GM12878 (cell line): ENCODE measurements at places on chromosomes 1 and 21. TPM values are rescaled to one million over a fixed set of nuclear protein-coding genes. Genes with fewer than 3 reads are reported as not detected.

- peaks cover 21% of the 10 kb centered on the region for H3K4me1 ChIP-seq
- H3K27me3 ChIP-seq, result no peaks in the 10 kb centered on the region
- no peak for DNase-seq
- no peaks in the 10 kb centered on the region for H3K36me3 ChIP-seq
These were observed 25.1 kb downstream of the RRP1 start for GRCh38 chr21:43814215-43815106.

DNA sequence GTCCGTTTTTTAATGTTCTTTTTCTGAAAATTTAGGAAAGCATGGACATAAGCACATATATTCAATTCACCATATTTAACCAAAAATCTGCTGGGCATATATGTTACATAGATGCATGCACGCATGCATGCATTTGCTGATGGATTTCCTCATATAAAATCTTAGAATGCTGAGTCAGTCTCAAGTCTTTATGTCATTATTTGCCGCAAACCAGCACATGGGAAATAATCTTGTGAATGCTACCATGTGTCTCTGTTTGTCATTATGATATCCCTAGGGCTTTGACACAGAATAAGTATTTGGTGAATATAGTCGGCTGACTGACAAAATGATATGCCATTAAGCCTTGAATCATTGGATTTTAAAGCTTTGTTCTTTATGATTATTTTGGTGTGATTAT is 776.5 kb downstream of the KCNT2 start:
- no peak overlapping the region for H3K27ac ChIP-seq
- no peak for DNase-seq
- H3K4me3 ChIP-seq, result no peak overlapping the region
- no peaks in the 10 kb centered on the region for H3K27me3 ChIP-seq
- no peaks in the 10 kb centered on the region for H3K36me3 ChIP-seq
- no peaks in the 10 kb centered on the region for H3K4me1 ChIP-seq

DNA sequence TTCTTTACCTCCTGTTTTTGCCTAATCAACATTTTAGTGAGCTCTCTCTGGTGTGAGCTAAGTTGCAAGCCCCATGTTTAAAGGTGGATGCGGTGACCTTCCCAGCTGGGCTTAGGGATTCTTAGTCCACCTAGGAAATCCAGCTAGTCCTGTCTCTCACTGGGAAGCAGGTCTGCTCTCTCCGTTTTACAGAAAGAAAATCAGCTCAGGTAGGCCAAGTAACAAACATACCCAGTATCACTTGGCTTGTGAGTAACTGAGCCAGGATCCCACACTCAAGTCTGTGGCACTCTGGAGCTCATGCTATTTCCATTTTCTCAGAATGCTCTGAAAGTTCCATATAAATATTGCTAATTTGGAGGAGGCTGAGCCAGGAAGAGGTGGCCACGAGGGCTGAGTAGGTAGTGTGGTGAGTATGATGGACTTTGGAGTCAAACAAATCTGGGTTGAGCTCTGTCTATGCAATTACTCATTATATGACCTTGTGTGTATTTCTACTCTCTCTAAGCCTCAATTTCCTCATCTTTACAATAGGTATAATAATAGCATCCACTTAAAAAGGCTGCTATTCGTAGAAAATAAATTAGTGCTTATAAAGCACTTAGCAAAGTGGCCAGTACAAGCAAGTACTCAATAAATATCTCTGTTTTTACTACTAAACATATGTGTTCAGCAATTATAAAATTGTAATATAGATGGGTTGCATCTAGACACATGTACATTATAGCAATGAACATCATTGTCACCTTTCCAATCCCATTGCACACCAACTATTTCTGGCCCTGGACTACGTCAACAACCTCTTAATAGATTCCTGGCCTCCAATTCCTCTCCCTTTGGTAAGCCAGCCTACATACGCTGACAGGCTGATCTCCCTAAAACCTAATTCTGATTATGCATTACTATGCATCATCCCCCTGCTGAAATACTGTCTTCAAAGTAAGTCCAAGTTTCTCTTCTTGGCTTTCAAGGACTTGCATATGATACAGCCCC is 32.7 kb upstream of the DHCR24 start:
- H3K27ac ChIP-seq, result no peak overlapping the region
- DNase-seq, result no peak
- no peak overlapping the region for H3K4me3 ChIP-seq
- H3K27me3 ChIP-seq, result peaks cover 1% of the 10 kb centered on the region; the same call in 1 of the 2 replicates
- H3K36me3 ChIP-seq, result no peaks in the 10 kb centered on the region

DNA sequence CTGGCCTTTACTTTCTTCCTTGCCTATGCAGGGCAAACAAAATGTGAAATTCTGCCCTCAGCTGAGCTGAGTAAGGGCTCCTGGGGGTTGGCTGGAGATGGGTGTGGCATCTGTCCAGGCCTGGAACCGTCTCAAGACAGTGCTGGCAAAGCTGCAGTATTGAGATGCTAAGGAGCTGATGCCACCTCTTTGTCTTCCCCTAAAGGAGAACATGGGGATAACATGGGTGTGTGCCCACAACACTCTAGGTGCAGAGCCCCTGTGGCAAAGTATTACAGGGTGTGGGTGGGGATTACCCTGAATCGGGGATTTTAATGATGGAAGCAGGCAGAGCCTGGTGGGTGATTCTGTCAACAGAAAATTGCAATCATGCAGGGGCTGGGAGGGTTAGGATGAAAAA is 2.5 kb upstream of the ST3GAL3 start:
- no peak overlapping the region for H3K4me3 ChIP-seq
- no peak for DNase-seq
- no peaks in the 10 kb centered on the region for H3K27me3 ChIP-seq
- peaks cover 22% of the 10 kb centered on the region for H3K36me3 ChIP-seq
- no peak overlapping the region for H3K27ac ChIP-seq
- H3K4me1 ChIP-seq, result peaks cover 3% of the 10 kb centered on the region; the same call in 1 of the 2 replicates

GRCh38 chr1:39900662-39901463 is 854 bp downstream of the MYCL start:
- peaks cover 12% of the 10 kb centered on the region for H3K27me3 ChIP-seq
- H3K4me1 ChIP-seq, result peaks cover 7% of the 10 kb centered on the region; the same call in 1 of the 2 replicates
- DNase-seq, result no peak
- H3K27ac ChIP-seq, result no peak overlapping the region
- H3K36me3 ChIP-seq, result no peaks in the 10 kb centered on the region

DNA sequence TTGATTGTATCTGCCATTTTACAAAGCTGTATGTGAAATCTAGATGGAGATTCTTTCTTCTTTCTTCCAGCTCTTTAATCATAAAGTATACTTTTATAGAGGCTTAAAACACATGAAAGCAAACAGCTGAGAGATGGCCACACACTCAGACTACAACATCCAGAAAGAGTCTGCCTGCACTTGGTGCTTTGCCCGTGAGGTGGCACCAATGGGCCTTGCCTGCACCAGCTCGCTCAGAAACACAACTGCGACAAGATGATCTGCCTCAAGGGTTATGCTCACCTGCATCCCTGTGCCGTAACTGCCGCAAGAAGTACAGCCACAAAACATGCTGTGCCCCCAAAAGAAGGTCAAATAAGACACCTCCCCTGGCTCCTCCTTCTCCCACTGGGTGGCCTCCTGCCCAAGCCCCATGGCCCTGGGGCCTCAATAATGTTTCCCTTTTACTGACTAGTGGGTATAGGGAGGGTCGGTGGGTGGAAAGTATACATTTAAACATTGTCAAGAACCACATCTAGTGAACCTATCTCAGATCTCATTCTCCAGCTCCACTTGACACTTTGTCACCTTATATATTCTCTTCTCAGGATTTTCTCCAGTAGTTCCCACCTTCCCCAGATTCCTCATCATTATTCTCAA is 66.7 kb upstream of the ANGPTL3 start:
- H3K27ac ChIP-seq, result no peak overlapping the region
- DNase-seq, result no peak
- H3K36me3 ChIP-seq, result no peaks in the 10 kb centered on the region
- no peaks in the 10 kb centered on the region for H3K4me1 ChIP-seq
- H3K4me3 ChIP-seq, result no peak overlapping the region
- no peaks in the 10 kb centered on the region for H3K27me3 ChIP-seq

DNA sequence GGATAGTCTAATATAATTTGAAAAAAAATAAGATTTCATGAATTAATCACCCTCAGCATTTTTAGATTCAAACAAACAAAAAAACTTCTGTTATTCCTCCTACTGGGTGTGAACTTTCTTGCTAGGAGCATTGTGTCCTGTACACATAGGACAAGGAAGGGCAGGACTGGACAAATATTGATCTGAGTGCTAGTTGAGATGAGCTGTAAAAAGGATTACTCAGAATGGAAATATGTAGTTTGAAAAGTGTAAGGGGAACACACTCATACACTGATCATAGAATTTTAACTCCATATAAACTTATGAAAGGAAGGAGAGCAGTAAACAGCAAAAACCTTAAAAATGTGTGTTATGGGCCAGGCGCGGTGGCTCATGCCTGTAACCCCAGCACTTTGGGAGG is 156.5 kb upstream of the ZNF648 start:
- DNase-seq, result no peak
- H3K36me3 ChIP-seq, result no peaks in the 10 kb centered on the region
- H3K4me3 ChIP-seq, result no peak overlapping the region
- peaks cover 2% of the 10 kb centered on the region; the same call in 1 of the 2 replicates for H3K27me3 ChIP-seq
- H3K27ac ChIP-seq, result no peak overlapping the region

DNA sequence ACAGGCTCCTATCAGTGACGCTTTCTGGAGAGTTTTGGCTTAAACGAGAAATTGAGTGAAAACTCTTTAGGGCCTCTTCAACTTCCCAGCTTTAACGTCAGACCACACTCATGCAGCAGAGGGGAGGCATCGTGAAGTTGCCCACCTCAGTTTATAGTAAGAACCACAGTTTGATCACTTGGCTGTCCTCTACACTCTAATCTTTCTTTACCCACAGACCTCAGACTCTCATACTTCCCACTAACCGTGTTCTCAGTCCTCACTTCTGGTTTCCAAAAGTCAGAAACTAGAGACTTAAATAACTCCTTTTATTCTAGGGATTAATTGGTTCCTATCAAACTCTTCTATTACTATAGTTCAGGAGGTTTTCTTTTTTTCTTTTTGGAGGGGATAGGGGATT is 302.2 kb downstream of the NTNG1 start:
- no peaks in the 10 kb centered on the region for H3K36me3 ChIP-seq
- H3K27ac ChIP-seq, result no peak overlapping the region
- H3K27me3 ChIP-seq, result no peaks in the 10 kb centered on the region
- no peaks in the 10 kb centered on the region for H3K4me1 ChIP-seq

DNA sequence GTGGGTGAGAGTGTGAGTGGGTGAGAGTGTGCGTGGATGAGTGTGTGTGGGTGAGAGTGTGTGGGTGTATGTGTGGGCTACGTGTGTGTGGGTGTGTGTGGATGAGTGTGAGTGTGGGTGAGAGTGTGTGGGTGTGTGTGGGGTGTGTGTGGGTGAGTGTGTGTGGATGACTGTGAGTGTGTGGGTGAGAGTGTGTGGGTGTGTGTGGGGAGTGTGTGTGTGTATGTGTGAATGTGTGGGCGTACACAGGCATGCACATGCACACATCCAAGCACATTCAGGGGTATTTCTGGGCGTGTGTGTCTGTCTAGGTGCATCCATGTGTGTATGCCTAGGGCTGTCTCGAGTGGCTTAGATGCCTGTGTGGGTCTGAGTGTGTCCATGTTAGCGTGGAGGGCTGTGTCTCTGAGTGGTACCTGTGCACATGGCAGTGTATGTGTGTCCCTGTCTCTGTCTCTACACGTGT is 14.0 kb downstream of the SDC3 start:
- no peak overlapping the region for H3K27ac ChIP-seq
- H3K36me3 ChIP-seq, result no peaks in the 10 kb centered on the region
- H3K4me1 ChIP-seq, result no peaks in the 10 kb centered on the region
- no peak overlapping the region for H3K4me3 ChIP-seq

DNA sequence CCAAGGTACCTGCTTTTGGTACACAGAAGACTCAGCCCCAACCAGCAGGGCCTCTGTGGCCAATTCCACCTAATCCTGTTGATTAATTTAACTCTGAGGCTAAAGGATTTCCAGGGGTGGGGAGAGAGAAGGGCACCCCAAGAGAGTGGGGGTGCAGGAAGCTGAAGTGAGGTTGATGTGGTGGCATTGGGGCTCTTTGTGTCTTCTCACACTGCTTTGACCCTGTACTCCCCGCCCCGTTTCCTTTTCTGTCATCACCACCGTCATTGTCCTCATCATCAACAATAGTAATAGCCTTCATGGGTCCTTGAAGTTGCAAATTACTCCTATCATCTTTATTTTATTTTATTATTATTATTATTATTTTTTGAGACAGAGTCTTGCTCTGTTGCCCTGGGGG is 55.9 kb downstream of the PAX7 start:
- H3K27ac ChIP-seq, result no peak overlapping the region
- no peak for DNase-seq
- no peak overlapping the region for H3K4me3 ChIP-seq
- no peaks in the 10 kb centered on the region for H3K36me3 ChIP-seq
- no peaks in the 10 kb centered on the region for H3K4me1 ChIP-seq

- H3K4me3 ChIP-seq, result no peak overlapping the region
- no peaks in the 10 kb centered on the region for H3K4me1 ChIP-seq
- no peak for DNase-seq
- peaks cover 3% of the 10 kb centered on the region; the same call in 1 of the 2 replicates for H3K27me3 ChIP-seq
- no peak overlapping the region for H3K27ac ChIP-seq
These were observed 19.3 kb upstream of the HEATR1 start for GRCh38 chr1:236623371-236624166.

DNA sequence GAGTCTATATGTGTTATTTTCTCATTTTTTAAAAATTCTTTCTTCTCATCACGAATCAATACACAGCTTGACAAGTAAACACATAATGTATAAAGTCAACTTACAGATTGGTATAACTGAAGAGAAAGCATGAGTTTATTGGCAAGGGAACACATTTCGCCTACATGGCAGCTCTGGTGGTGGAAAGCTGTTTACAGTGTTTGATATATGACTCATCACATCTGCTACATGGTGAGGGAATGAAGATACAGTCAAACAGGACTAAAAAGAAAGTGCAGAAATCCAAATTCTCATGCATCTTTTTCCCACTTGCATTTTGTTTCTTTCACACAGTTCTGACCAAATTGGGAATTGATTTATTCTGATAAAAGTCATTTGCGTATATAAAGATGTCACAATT is 122.2 kb upstream of the ADGRL4 start:
- no peak overlapping the region for H3K4me3 ChIP-seq
- no peaks in the 10 kb centered on the region for H3K27me3 ChIP-seq

DNA sequence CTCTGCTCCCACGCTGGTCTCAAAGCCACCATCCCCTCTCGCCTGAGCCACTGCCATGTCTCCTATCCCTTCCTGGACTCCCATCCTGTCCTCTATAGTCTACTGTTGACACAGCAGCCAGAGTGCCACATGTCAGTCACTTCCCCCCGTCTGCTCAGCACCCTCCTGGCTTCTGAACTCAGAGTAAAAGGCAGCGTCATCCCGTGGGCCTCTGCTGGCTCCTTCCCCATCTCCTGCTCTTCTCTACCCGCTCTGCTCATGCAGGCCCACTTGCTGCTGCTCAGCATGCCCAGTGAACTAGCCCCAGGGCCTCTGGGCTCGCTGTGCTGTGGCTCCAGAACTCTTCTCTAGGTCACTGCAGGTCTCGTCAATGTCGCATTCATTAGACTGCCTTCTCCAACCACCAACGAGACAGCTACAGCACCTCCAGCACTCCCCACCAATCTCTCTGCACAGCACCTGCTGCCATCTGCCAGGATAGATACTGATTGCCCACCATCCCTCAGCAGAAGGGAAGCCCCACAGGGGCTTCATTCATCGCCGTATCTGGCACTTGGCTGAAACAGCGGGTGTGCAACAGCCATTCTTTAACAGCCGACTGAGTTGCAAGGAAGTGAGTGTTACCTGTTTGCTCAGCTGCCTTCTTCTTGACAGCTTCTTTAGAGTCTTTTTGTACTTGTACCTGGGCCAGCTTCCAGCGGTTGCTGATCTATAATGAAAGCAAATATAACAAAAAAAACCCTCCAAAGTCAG is 11.8 kb upstream of the SRM start:
- peaks cover 13% of the 10 kb centered on the region for H3K4me1 ChIP-seq
- H3K36me3 ChIP-seq, result peaks cover 40% of the 10 kb centered on the region
- no peak overlapping the region for H3K4me3 ChIP-seq
- H3K27me3 ChIP-seq, result no peaks in the 10 kb centered on the region
- DNase-seq, result no peak
- H3K27ac ChIP-seq, result no peak overlapping the region

USP33 gene
- polyA plus RNA-seq, result 21.8 and 28.7 TPM in 2 replicates

ZNF648 gene
- polyA plus RNA-seq, result not detected in 2 replicates

SLAMF7 gene
- 109 and 114 TPM in 2 replicates for polyA plus RNA-seq

PPM1J gene
- polyA plus RNA-seq, result 0.25 TPM in 1 of 2 replicates, not detected in the other
